Adrenal gland (tissue), 19 donors: ENCODE measurements at places on chromosomes 7 and 10. TPM values are rescaled to one million over a fixed set of nuclear protein-coding genes. Genes with fewer than 3 reads are reported as not detected.
A peak's percentile ranks its signal among the peaks of the same experiment; 100 is the strongest.

DNA sequence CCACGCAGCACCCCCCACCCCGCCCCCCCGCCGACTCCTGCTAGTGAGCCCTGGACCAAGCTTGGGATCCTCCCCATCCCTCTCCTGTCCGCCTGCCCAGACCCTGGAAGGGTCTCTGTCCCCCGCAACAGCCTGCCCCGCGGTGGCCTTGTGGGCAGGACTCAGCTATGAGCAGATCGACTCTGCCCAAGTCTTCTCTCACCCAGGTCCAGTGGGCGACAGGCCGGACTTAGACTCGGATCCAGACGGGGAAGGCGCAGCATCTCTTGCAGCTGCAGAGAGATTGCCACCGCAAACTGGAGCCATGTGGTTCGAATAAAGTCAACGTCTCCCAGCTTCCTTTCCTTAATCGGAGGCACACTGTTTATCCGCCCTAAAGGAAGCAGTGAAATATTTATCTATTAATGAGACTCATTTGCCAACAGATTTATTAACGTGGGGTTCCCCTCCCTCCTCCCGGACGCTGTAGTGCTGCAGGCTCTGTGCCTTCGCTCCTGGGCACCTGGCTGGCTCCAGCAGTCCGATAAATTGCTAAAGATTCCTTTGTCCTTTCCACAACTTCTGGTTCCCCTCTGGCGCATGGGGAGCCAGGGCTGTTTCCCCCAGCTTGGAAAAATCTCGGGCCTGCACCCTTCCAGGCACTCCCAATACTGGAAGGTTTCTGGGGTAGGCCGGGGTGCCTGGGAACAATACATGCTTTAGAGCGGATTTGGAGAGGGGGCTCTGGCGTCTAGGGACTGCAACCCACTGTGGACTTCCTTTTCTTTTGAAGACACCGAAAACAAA is 634 bp upstream of the HOXA7 start:
- H3K4me1 ChIP-seq, result peaks cover 25% of the 10 kb centered on the region
- H3K27ac ChIP-seq, result no peak overlapping the region

The PPP1R17 gene
- total RNA-seq, result 0.26 TPM

- no peaks in the 10 kb centered on the region for H3K36me3 ChIP-seq
- H3K27ac ChIP-seq, result no peak overlapping the region
- no peaks in the 10 kb centered on the region for H3K27me3 ChIP-seq
- no peaks in the 10 kb centered on the region for H3K4me1 ChIP-seq
- H3K4me3 ChIP-seq, result no peak overlapping the region
Measured at GRCh38 chr10:100979791-100980272, 7.5 kb downstream of the MRPL43 start.

The UPF2 gene
- 13.0 TPM for total RNA-seq

DNA sequence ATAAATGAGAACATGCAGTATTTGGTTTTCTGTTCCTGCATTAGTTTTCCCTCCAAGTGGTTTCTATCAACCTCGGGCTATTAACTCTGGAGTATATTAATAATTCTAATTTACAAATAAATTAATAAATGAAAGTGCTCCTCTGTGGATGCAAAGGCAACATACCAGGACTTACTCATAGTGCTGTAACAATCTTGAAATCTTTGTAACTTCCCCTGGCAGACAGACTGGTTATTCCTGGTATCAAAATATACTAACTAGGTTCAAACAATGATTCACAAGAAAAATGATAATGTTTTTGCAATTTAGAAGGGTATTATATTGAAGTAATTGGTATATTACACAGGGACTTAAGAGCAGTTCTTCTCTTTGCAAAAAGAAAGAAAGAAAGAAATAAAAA is 177.2 kb downstream of the FANK1 start:
- no peak overlapping the region for H3K27ac ChIP-seq
- H3K4me1 ChIP-seq, result no peaks in the 10 kb centered on the region
- H3K36me3 ChIP-seq, result no peaks in the 10 kb centered on the region
- H3K4me3 ChIP-seq, result no peak overlapping the region

- no peak overlapping the region for H3K27ac ChIP-seq
- H3K36me3 ChIP-seq, result no peaks in the 10 kb centered on the region
- H3K4me3 ChIP-seq, result no peak overlapping the region
- DNase-seq, result peak; percentile 18
Measured at GRCh38 chr7:7799138-7799537, 80.7 kb upstream of the RPA3 start.
